Activated CD4-positive, alpha-beta memory T cell treated with anti-CD3 and anti-CD28 coated beads, Interleukin-2, amount 10 ng/mL, durations not matched to agents 7 days and 5 days (primary cell): ENCODE measurements at places on chromosomes 3 and 15. TPM values are rescaled to one million over a fixed set of nuclear protein-coding genes. Genes with fewer than 3 reads are reported as not detected.

DNA sequence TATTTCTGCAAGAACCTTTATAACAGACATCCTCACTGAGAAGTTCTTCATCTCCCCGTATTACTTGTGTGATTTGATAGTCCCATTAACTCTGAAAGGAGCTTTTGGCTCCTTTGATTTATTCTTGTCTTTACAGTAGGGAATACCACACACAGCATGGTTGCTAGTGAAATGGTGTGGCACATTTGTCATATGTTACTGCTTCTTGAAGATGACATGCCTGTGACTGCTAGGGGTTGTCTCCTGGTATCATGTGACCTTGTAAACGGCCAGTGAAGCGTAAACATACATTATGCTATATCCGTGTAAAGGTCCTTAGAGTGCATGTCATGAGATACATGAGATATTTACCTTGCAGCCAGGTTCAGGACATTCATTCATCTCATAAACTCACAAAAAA, 197.9 kb downstream of the RYR3 start:
- no peak for DNase-seq
- H3K27ac ChIP-seq: no peak overlapping the region
- H3K4me1 ChIP-seq: no peaks in the 10 kb centered on the region
- H3K27me3 ChIP-seq: peaks cover 1% of the 10 kb centered on the region

GRCh38 chr3:48240000-48240963, 622 bp upstream of the ZNF589 start:
- H3K27ac ChIP-seq: peak overlapping the region; percentile 90
- H3K4me3 ChIP-seq: peak overlapping the region; percentile 84
- H3K4me1 ChIP-seq: peaks cover 32% of the 10 kb centered on the region
- no peaks in the 10 kb centered on the region for H3K27me3 ChIP-seq

Gene IL17RB
- 62.4 TPM for total RNA-seq

GRCh38 chr3:52140000-52140399, 14.2 kb downstream of the POC1A start:
- H3K36me3 ChIP-seq: peaks cover 30% of the 10 kb centered on the region
- H3K27me3 ChIP-seq: no peaks in the 10 kb centered on the region
- H3K4me3 ChIP-seq: no peak overlapping the region
- peaks cover 10% of the 10 kb centered on the region for H3K4me1 ChIP-seq
- no peak overlapping the region for H3K27ac ChIP-seq

DNA sequence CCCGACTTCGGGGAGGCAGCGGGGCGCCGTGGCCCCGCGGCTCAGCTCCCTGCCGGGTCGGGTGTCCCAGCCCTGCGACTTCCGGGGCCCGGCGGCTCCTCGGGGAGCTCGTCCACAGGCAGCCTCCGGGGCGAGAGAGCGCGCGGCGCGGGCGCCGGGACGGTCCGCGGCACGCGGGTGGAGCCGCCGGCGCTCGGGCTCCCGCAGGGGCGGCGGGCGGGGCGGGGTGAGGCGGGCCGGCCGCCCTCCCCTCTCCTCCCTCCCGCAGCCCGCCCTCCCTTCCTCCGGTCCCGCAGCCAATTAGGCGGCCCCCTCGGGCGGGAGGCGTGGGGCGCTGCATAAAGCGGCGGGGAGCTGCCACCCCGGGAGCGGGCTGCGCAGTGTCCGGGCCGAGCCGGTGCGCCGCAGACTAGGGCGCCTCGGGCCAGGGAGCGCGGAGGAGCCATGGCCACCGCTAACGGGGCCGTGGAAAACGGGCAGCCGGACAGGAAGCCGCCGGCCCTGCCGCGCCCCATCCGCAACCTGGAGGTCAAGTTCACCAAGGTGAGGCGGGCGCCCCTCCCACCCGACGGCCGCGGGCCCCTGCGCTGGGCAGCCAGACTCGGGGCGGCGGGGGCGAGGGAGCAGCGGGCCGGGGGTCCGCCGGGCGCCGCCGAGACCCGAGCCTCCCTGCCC, at the start of gene ALDH1A3:
TSS of gene ALDH1A3 (plus strand) at position 368 of the 675 bp plus-strand sequence. CDS start at position 445, 77 bp downstream.
- peaks cover 9% of the 10 kb centered on the region for H3K4me1 ChIP-seq
- H3K36me3 ChIP-seq: no peaks in the 10 kb centered on the region
- peak within 1 kb of the TSS; percentile 46 for H3K4me3 ChIP-seq
- no peak for DNase-seq
- no peak within 1 kb of the TSS for H3K27ac ChIP-seq

DNA sequence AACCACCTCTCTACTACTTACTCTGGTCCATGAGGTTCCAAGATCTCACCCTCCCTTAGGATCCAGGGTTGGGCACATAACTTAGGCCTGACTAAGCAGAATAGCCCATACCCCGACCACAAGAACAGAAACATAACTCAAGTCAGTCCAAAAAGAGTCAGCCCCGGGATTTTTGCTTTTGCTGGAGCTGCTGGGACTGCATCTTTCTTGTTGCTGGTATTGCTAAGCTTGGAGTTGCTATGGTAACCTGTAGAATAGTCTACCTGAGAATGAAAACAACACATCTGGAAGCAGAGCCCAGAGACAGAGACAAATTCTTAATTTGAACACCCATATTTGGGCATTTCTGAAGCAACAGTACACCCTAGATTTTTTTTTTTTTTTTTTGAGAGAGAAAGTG, 6.5 kb downstream of the RUBCN start:
- H3K4me1 ChIP-seq: peaks cover 29% of the 10 kb centered on the region
- DNase-seq: no peak
- H3K4me3 ChIP-seq: no peak overlapping the region
- H3K27ac ChIP-seq: no peak overlapping the region
- peaks cover 27% of the 10 kb centered on the region for H3K36me3 ChIP-seq

GRCh38 chr3:136862617-136863322, 762 bp downstream of the NCK1 start:
- no peaks in the 10 kb centered on the region for H3K27me3 ChIP-seq
- DNase-seq: peak; percentile 48
- peak overlapping the region; percentile 97 for H3K4me3 ChIP-seq
- H3K4me1 ChIP-seq: peaks cover 56% of the 10 kb centered on the region
- H3K27ac ChIP-seq: peak overlapping the region; percentile 98
- peaks cover 30% of the 10 kb centered on the region for H3K36me3 ChIP-seq

GRCh38 chr15:82045179-82045891, 483 bp downstream of the MEX3B start:
- no peak overlapping the region for H3K27ac ChIP-seq
- peaks cover 19% of the 10 kb centered on the region for H3K4me1 ChIP-seq
- H3K4me3 ChIP-seq: peak overlapping the region; percentile 76

DNA sequence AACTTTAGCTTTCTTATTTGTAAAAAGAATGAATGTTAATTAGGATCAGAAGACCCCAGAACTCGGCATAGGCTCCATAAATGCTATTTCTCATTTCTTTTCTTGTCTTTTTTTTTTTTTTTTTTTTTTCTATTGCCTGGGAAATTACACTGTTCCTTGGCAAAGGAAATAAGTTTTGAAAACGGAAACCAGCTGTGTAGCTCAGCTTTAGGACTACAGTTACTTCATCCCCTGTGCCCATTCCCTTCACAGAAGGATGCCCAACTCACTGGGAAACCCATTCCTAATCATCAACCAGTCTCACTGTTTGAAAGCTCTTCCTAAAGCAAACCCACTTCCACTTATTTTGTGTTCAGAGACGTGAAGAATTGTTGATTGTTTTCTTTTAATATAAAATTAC, 254.0 kb upstream of the IL12A start:
- H3K4me1 ChIP-seq: no peaks in the 10 kb centered on the region
- H3K36me3 ChIP-seq: no peaks in the 10 kb centered on the region
- DNase-seq: no peak
- no peak overlapping the region for H3K4me3 ChIP-seq

DNA sequence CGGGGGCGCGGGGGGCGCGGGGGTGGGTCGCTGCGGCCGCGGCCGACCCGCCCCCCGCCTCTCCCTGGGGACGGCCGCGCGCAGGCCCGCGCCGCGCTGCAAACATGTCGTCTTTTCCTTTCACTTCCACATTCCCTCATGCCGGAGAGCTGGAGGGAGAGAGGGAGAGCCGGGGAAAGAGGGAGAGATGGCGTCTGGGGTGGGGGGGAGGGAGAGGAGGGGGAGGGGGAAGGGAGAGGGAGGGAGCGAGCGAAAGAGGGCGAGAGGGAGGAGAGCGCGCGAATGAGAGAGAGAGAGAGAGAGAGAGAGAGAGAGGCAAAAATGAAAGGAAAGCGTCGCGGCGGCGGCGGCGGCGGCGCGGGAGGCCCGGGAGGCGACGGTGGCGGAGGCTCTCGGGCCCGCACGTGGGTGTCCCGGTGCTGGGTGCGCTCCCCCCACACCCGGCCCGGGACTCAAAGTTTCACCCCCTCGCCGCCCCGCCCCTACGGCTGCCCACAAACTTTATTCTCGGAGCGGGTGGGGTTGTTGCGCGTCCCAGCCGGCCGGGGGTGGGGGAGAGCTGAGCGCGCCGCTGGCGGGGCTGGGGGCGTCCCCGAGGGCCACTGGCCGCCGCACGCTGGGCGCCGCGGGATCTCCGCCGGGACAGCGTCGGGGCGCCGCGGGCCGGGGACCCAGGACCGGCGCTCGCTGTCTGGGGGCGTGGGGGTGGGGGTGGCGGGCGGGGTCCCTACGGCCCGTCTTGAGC, 731 bp downstream of the ZNF710 start:
- H3K36me3 ChIP-seq: peaks cover 13% of the 10 kb centered on the region
- peak overlapping the region; percentile 72 for H3K27ac ChIP-seq
- peak overlapping the region; percentile 84 for H3K4me3 ChIP-seq
- peaks cover 62% of the 10 kb centered on the region for H3K4me1 ChIP-seq

Gene NSMCE3
- 11.2 TPM for total RNA-seq

Gene COL6A6
- not detected for total RNA-seq

- peaks cover 9% of the 10 kb centered on the region for H3K4me1 ChIP-seq
- peaks cover 36% of the 10 kb centered on the region for H3K36me3 ChIP-seq
- no peaks in the 10 kb centered on the region for H3K27me3 ChIP-seq
- DNase-seq: no peak
- H3K4me3 ChIP-seq: no peak overlapping the region
Measured at GRCh38 chr3:190528706-190529105, 14.8 kb downstream of the IL1RAP start.

DNA sequence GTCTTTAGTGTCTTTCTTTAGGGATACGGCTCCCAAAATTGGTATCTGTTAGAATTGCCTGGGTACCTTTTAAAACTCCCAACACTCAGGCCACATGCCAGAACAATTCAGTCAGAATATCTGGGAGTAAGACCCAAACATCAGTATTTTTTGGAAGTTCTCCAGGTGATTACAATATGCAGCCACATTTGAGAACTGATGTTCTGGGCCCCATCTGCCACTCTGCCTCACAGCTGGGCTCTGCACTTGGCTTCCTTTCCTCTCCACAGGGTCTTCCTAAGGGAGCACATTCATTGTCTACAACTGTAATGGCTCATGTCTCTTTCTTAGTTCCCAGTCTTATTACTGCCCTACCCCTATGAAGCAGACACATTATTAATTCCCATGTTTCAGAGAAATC, 394.5 kb downstream of the MFSD1 start:
- no peak overlapping the region for H3K4me3 ChIP-seq
- no peaks in the 10 kb centered on the region for H3K27me3 ChIP-seq
- H3K27ac ChIP-seq: no peak overlapping the region
- DNase-seq: no peak
- no peaks in the 10 kb centered on the region for H3K4me1 ChIP-seq

GRCh38 chr3:2476996-2477395, 378.3 kb downstream of the CNTN4 start:
- DNase-seq: no peak
- H3K27ac ChIP-seq: no peak overlapping the region

- no peak overlapping the region for H3K4me3 ChIP-seq
- peak overlapping the region; percentile 34 for H3K27ac ChIP-seq
- H3K4me1 ChIP-seq: peaks cover 49% of the 10 kb centered on the region
- peak; percentile 11 for DNase-seq
- H3K27me3 ChIP-seq: no peaks in the 10 kb centered on the region
Measured at GRCh38 chr3:32443478-32443877, 51.8 kb downstream of the CMTM7 start.

GRCh38 chr3:13389378-13389777, 30.7 kb downstream of the NUP210 start:
- no peak for DNase-seq
- H3K4me1 ChIP-seq: peaks cover 10% of the 10 kb centered on the region
- no peak overlapping the region for H3K27ac ChIP-seq
- no peaks in the 10 kb centered on the region for H3K27me3 ChIP-seq
- no peak overlapping the region for H3K4me3 ChIP-seq

DNA sequence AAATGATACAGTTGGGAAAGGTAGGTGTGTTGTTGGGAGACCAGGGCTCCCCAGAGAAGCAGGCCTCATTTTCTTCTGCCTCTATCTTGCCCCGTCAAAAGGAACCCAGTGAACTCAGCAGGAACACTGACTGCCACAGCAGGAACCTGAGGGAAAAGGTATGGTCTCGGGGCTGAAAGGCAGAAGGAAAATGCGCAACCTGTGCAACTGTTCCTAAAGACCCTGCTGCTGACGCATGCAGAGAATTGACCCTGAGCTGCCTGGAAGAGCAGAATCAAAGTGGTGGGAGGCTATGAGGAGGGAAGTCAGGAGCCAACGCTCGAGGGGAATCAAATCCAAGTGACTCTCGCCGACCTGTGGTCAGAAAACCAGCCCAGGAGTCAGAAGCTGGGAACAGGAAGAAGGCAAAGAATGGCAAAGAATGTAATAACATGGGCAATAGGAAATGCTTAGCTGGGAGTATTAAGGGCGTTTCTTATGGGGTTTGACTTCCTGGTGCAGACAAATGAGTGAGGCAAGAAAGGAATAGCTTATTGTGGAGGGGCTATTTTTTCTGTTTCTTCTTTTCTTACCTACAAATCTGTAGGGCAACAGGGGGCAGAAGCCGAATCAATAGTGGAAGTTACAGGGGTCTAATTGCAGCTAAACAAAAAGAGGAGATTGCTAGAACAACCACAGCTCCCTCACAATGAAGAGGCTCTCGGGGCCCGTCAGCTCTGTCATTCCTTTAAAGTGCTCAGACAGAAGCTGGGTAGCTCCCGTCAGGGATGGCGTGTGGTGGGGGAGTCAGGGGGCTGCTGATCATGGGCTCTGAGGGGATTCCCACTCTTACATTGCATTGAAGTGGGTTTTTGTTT, 65.4 kb upstream of the DLG1 start:
- no peak overlapping the region for H3K4me3 ChIP-seq
- no peaks in the 10 kb centered on the region for H3K4me1 ChIP-seq
- DNase-seq: no peak
- H3K27ac ChIP-seq: no peak overlapping the region
- H3K36me3 ChIP-seq: peaks cover 1% of the 10 kb centered on the region
- H3K27me3 ChIP-seq: peaks cover 11% of the 10 kb centered on the region

DNA sequence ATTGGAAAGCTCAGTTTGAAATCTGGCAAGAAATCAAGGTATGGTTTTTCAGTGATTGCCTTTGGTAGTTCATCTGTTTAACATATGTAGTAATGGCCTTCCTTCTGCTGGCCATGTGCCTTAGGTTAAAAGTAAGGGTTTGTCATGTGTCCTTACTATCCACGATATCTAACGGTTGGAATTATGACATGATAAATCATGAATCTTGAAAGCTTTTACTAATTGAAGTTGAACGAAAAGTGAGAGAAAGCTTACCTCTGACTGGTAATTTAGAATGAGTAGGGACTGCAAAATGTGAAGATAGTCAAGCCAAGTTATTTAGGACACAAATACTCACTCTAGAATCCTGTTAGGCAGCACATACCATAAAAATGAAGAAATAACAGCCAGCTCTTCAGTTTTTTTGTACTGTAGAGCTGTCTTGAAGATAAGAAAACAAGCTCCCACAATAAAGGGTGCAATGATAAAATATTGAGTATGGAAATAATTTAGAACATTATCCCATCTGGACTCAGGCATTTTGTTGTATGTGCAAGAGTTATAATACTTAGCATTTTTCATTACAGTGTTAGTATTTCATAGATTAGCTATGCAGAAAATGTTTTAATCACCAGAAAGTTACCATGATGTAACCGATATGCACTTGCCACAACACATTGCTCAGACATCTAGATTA, 303.4 kb downstream of the ZNF385D start:
- no peaks in the 10 kb centered on the region for H3K4me1 ChIP-seq
- H3K27ac ChIP-seq: no peak overlapping the region
- no peaks in the 10 kb centered on the region for H3K27me3 ChIP-seq
- no peak for DNase-seq
- no peaks in the 10 kb centered on the region for H3K36me3 ChIP-seq

- DNase-seq: no peak
- no peak overlapping the region for H3K4me3 ChIP-seq
- peaks cover 11% of the 10 kb centered on the region for H3K27me3 ChIP-seq
- no peaks in the 10 kb centered on the region for H3K4me1 ChIP-seq
Measured at GRCh38 chr3:146217324-146217723, 33.6 kb downstream of the PLSCR4 start.
